ENCODE measurements at places on chromosomes 13 and 19.

GRCh38 chr19:29022165-29022564 is 190.8 kb downstream of the UQCRFS1 start:
- DNase-seq, result no peak

- DNase-seq, result no peak
Measured at GRCh38 chr19:44627631-44628030, 14.3 kb downstream of the IGSF23 start.

DNA sequence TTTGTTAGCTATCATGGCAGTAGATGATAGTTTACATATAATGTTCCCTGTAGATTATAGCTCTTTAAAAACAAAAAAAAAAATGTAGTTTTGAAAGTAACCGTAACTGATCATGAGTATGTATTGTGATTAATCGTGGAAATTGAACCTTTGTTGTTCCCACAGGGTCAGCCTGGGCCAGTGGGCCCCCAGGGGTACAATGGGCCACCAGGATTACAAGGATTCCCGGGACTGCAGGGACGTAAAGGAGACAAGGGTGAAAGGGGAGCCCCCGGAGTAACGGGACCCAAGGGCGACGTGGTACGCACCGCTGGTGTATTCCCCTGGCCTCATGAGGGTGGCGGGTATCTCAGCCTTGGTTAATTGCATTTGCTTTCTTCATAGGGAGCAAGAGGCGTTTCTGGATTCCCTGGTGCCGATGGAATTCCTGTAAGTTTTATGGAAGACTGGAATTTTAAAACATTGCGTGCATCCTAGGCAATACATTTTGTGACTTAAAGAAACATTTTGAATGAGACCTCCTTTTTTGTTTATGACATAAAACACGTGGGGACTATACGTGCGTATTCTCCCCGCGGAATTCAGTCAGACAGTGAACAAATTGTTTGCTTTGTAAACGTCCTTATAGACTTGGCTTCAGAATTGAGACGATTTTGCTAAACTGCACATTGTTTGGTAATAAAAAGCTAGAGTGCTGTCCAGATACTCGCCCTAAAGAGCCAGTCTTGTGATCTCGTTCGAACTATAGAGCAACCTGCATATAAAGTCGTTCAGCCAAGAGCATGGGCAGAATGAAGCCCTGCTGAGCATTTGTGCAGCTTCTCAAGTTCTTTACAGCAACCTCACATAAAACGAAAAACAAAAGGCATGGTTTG is 117.7 kb downstream of the COL4A2 start:
- DNase-seq, result no peak

GRCh38 chr13:90997951-90998350 is 349.5 kb upstream of the MIR17HG start:
- no peak for DNase-seq

GRCh38 chr19:46202426-46202825 is 27.1 kb upstream of the IGFL1 start:
- no peak for DNase-seq

DNA sequence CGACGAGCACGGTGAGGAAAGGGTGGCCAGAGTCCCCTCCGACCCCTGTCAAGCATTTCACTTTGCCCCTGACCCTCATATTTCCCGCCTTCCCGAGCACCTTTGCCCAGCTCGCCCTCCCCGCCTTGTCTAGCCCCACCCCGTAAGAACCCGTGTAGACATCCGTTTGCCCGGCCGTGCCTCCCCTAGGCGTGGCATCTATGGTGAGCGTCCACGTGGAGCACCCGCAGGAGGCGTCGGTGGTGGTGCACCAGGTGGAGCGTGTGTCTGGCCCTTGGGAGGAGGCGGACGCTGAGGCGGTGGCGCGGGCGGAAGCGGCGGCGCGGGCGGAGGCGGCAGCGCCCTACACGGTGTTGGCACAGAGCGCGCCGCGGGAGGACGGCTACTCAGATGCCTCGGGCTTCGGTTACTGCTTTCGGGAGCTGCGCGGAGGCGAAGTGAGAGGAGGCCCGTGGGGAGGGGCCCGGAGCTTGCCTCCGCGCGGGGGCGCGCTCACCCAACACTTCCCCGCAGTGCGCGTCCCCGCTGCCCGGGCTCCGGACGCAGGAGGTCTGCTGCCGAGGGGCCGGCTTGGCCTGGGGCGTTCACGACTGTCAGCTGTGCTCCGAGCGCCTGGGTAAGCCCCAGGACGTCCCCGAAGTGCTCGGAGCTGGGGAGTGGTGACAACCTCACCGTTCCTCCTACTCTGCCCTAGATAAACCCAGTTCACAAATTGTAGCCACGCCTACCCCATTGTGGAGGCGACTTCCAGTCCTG is 4.2 kb downstream of the LTBP4 start:
- peak; percentile 85 for DNase-seq

DNA sequence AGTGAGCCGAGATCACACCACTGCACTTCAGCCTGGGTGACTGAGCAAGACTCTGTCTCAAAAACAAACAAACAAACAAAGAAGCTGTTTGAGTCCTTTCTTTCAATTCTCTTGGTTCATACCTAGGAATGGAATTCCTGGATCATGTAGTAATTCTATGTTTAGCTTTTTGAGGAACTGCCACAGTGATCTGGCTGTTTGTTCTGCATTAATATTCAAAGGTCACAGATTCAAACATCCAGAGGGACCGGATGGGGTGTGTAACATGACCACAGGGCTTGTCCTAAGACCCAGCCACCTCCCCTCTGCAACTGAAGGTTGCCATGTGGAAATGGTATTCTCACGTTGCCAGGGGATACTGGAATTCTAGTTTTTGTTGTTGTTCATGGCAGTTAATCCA is 10.2 kb downstream of the COLGALT1 start:
- no peak for DNase-seq

DNA sequence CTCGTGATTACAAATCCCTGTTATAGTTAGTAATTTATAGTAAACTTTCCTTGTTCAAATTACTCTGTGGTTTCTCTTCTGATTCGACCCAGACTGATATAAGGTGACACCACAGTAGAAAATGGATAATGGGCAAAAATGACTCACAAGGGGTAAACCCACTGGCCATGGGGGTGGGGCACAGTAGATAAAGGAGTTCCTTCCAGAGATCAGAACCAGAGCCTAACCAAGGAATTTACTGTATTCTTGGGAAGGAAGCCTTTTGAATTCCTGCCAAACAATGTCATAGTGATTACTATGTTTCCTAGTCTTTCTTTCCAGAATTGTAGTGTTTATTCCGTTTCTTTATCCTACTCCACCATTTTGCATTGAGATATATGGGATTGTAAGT is 21.9 kb downstream of the MIR17HG start:
- no peak for DNase-seq

DNA sequence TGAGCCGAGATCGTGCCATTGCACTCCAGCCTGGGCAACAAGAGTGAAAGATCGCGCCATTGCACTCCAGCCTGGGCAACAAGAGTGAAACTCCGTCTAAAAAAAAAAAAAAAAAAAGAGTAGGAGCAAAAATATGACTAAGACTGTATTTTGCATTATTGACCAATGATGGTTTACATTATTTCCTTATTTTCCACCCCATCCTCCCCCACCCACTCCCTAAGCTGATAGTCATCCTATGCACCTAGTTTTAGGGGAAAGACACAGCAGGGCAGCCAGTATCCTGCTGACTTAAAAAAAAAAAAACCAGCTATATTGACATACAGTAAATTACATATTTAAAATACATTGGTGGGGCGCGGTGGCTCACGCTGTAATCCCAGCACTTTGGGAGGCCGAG is 25.1 kb downstream of the VAV1 start:
- DNase-seq, result no peak

DNA sequence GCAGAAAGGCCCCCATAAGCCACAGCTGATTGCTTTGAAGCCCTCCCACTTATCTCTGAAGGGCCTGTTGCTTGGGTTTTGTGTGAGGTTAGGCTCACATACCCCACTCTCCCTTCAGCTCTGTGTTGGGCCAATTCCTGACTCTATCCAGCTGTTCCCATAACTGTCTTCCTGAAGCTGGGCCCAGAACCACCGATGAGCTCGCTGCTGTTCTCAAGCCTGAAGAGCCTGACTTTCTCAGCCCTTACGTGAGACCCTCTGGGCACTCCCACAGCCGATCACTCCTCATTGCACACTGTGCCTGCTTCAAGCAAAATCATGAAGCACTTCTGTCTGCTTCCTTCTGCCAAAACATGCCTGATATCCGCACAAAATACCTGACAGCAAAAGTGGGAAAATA is 124.1 kb downstream of the CRYL1 start:
- DNase-seq, result no peak

GRCh38 chr13:79222427-79223205 is 183.4 kb downstream of the RBM26 start:
- no peak for DNase-seq

- no peak for DNase-seq
Measured at GRCh38 chr13:47539317-47539716, 461.8 kb downstream of the SUCLA2 start.

- no peak for DNase-seq
Measured at GRCh38 chr13:105463011-105463501, 1072.4 kb downstream of the EFNB2 start.

DNA sequence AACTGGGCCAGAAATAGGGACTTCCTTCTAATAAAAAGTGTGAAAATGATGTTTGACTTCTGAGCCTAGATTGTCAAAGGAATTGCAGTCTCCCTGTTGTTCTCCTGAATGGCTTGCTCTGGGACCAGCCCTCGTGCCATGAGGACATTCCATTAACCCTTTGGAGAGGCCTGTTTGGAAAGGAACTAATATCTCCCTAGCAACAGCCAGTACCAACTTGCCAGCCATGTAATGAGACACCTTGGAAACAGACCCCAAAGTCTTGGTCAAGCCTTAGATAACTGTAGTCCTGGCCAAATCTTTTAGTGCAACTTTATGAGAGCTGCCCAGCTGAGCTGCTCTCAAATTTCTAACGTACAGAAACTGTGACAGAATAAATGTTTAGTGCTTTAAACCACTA is 8.2 kb upstream of the SIAH3 start:
- no peak for DNase-seq

- DNase-seq, result no peak
Measured at GRCh38 chr13:30872685-30873461, 33.2 kb upstream of the MEDAG start.

- DNase-seq, result no peak
Measured at GRCh38 chr19:17097593-17098126, 22.1 kb downstream of the MYO9B start.

GRCh38 chr19:40339018-40339728 is 9.0 kb downstream of the C19orf47 start:
- no peak for DNase-seq

DNA sequence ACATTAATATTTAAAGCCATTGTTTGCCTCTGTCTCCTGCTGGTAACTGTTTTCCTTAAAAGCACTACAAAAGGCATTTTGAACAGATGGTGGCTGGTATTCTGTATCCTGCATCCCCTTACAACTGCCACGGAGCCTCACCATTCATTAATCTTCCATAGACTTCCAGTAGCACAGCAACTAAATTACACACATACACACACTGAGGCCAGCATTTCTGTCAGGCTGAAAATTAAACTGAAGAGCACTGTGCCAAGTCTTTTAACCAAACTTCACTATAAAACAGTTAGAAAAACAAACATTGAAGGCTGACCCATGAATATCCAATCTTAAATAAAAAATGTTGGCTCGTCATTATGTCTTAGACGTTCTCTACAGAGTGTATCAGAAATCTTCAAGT is 697.8 kb downstream of the DACH1 start:
- no peak for DNase-seq

DNA sequence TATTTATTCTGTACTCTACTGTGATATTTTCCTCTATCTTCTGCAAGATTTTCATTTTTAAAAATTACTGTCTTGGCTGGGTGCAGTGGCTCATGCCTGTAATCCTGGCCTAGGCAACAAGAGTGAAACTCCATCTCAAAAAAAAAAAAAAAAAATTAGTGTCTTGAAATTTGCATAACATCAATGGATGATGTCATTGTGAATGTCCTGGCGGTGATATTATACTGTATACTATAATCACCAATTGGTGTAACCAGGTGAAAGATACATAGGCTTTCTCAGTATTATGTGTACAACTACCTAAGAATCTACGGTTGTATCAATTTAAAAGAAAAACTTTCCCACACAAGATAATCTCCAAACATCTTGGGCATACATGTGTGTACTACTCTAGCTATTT is 15.2 kb downstream of the ZNF331 start:
- no peak for DNase-seq

DNA sequence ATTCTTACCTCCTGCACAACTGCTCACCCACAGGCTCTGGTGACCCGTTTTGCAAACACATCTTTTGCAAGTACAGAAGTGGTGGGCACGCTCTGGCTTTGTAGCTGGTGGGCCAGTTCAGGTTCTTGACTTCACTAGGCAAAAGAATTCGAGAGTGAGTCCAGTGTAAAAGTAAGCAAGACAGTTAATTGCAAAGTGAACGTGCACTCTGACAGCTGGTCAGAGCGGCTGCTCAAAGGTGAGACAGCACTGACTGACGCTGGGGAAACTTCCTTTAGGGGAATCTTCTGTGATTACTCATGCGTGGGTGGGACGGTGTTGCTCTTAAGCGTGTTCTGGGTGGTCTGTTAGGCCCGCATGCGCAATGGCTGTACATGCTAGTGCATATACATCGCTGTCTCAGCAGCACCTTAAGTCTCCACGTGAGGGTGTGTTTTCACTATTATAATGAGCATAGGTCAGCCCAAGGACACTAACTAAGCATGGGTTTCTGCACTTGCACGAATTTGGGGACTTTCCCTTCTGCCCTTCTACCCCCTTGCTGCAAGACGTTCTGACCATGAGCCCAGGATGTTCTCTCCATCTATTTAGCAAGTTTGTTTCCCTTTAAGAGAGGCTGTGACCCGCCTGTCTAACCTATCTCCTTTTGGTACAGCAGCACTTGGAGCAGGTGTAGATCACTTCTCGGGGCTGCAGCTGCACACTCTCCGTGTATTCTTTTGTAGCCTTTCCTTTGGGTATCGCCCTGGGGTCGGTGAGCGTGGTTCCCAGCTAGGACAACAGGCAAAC is 30.2 kb upstream of the CD33 start:
- no peak for DNase-seq

DNA sequence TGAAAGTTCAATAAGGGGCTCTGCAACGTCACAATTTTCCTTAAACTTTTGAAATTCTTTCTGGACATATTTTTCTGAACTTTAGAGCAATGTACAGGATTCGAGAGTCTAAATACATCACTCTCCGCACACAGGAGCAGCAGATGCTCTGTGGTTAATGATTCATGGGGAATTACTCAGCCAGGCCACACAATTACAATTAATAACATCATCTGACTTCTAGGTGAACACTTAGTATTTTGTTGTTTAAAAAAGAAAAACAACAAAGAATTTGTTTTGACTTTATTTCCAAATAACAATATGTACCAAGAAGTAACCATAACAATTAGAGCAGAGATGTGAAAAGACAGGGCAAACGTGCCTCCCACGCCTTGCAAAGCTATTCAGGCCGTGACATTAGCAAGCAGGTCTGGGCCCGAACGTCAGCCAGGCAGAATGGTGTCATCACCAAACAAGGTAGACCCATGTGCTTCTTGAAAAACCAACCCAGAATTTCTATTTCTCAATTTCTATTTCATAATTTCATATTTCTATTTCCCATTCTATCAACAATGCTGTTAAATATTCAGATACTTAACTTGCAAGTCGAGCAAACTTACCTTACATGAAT is 236.3 kb downstream of the COL4A1 start:
- DNase-seq, result no peak
